ENCODE measurements at places on chromosomes 3 and 15.

GRCh38 chr3:127052121-127052561, 69.2 kb downstream of the PLXNA1 start:
- no peak for DNase-seq

GRCh38 chr3:128973988-128974564, 19.8 kb downstream of the CFAP92 start:
- no peak for DNase-seq

GRCh38 chr3:112740835-112741234, 99.9 kb upstream of the CCDC80 start:
- DNase-seq: no peak

DNA sequence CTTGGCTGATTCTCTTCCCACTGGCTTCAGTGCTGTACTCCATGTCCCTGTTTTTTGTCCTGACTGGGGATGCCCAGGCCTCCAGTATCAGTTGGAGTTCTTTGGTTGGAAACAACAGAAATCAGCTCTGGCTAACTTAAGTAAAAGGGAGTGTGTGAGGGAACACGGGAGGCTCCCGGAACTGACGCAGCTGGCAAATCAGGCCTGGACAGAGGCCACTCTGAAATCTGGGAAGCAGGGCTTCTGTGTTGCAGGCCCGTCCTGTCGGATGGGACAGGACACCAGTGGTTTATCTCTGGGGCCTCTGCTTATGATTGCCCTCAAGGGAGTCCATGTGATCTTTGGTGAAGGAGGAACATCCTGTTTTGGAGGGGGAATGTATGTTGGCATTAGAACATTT, 124.3 kb downstream of the CHCHD6 start:
- DNase-seq: no peak

- DNase-seq: no peak
Observed at GRCh38 chr3:40582401-40583027, 57.8 kb downstream of the ZNF621 start.

- no peak for DNase-seq
Observed at GRCh38 chr3:194623449-194624290, 9.5 kb downstream of the TMEM44 start.

- DNase-seq: no peak
Observed at GRCh38 chr15:71691458-71692417, 118.6 kb upstream of the NR2E3 start.
